ENCODE measurements at places on chromosomes 3 and 15.

DNA sequence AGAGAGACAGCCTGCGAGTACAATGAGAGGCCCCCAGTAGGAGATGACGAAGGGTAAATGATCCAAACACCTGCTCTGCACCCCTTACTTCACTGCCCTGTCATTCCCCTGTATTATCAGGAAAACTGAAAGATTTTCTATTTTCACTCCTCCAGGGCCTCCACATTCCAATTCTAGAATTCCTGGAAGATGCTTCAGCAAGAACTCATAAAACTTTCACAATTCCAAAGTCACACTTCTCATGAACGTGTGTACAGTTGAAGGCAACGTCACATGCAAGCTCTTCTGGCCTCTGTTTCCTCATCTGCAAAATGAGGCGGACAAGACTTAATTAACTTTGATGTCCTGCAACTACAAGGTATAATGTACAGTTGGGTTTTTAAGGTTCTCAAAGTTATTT, 62.8 kb upstream of the SPATA12 start:
- DNase-seq = no peak

DNA sequence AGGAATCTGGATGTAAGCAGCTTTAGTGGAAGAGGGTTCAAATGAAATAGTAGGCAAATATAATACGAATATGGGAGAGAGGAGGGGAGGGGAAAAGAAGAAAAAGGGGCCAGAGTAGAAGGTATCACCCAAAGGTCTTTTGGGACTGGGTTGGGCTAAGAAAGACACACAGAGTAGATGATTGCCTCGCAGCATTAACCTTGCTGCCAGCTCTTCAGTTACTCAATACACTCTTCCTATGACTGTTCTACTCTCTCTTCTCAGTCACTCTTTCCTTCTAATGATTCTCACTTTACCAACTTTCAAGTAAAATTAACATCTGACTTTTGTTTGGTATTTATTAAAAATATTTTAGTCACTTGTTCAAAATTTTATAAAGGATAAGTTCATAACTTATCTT, 52.8 kb downstream of the CLASP2 start:
- DNase-seq = no peak

DNA sequence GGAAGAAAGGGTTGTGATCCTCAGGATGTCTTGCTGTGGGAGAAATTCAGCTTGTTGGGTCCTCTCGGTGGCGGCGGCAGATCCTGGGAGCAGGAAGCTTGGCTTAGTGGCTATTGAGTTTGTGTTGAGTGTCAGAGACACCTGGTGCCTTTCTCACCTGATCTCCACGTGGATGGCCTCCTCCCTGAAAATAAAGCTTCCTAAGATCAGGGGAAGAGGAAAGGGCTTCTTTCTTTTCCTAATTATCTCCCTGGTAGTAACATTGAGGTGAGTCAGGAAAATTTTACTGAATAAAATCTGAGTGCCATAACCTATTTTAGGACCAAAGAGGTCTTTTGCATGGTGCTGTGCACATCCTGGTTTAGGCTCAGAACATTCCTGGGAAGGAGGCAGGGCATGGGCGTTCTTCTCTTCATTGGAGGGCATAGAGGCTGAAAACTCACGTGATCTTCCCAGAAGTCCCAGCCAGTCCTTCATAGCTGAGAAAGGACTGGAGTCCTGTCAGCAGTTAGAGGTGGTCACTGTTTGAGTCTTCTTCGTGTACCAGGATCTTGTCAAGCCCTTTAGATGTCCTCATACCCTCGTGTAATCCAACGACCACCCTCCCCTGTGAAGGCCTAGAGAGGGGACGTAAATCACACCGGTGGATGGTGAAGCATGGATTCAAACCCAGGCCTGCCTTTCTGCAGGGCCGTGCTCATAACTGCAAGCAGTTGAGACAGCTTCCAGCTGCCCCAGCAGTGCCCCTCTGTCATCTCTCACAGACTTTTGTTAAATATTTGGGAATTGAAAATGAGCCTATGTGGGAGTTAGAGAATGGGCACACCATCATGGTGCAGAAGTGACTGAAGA, 1.1 kb downstream of the CMTM8 start:
- no peak for DNase-seq

DNA sequence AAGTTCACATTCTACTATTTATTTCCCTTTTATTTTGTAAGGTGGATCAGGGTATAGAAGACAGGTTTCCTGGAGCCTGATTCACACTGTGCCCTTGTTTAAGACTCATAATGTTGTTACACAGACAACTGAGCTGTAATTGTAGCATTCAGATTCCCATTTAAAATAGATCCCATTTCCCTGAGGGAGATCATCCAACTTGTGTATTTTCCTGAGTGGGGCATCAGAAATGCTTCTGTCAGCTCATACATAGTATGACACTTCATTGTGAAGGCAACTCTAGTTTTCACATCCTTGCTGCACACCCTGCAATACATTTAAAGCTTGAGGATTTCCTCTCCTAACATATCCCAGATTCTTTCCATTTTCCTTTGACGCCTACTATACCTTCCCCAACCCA, 659.7 kb downstream of the GRM7 start:
- no peak for DNase-seq

- DNase-seq = no peak
These were observed 43.4 kb downstream of the ARMC8 start for GRCh38 chr3:138230525-138230924.

GRCh38 chr15:57476533-57476975, 100.2 kb downstream of the CGNL1 start:
- DNase-seq = no peak

DNA sequence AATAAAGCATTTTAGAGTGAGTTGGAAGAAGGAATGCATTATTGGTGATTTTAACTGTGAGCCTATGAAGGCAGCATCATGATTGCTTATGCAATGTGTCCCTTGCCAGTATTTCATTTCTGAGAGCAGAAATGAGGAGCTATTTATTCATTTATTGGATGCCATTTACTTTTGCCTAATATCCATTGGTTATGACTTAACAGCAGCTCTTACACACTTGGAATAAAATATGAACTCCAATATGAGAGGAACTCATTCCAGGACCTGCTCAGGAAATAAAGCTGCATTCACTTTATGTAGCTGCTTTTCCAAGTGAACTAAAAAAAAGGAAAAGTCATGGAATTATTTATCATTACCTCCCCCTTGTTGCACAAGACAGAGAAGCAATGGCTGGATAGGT, 280.1 kb downstream of the LRTM1 start:
- no peak for DNase-seq

- no peak for DNase-seq
These were observed 76.3 kb upstream of the ARHGEF3 start for GRCh38 chr3:56878074-56878473.

DNA sequence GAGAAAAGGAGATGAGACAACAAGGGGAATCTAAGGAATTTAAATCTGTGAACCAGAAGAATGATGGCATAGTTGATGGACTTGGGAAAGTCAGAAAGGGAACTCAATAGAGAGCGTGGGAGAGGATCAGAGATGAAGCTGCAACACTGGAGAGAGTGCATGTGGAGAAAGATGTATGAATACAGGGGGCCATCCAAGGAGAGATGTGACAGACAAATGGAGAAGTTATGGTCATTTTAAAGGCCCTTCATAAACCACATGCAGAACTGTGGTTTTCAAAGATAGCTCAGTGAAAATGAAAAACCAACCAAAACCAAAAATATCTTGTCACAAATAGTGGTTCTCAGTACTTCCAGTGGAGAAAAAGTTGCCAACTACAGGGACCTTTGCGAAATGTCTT, 265.2 kb downstream of the SUCLG2 start:
- no peak for DNase-seq

All from spleen (tissue), 13 donors.